Mucosa of descending colon (tissue), 3 donors: ENCODE measurements at places on chromosomes 3 and 15. TPM values are rescaled to one million over a fixed set of nuclear protein-coding genes. Genes with fewer than 3 reads are reported as not detected.

Gene MST1
- 55.9 TPM for total RNA-seq

DNA sequence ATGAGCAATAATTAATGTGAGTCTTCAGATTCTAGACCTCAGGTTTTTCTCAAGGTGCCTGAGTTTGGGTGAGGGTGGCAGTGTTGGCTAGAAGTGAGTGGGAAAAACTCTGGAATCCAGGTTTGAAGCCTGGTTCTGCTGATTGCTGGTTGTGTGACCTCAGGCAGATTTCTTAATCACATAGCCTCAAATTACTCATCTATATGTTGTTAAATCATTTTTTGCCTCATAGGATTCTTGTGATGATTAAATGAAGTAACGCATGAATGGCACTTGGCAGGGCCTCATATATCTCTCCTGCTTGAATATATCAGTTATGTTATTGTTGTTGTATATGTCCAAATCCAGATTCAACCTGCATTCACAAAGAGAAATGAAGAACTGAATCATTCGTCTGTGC lies 60.5 kb downstream of the NR2F2 start:
- DNase-seq: no peak

DNA sequence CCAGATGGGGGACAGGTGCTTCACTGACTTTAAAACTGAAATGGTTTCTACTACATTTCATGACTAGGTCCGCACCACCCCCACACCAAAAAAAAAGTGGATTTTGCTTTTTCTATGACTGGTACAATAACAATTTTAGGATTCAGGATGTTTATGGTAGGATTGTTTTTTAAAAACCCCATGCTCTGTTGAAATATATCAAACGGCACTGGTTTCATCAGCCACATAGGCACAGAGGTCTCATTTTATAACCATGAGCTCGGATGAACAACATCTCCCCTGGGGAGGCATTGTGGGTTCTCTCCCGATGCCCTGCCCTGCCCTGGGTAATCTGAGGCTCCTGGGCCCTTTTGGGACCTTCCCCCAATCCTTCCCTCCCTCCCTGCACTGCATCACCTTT lies 202.7 kb upstream of the KBTBD8 start:
- DNase-seq: no peak

DNA sequence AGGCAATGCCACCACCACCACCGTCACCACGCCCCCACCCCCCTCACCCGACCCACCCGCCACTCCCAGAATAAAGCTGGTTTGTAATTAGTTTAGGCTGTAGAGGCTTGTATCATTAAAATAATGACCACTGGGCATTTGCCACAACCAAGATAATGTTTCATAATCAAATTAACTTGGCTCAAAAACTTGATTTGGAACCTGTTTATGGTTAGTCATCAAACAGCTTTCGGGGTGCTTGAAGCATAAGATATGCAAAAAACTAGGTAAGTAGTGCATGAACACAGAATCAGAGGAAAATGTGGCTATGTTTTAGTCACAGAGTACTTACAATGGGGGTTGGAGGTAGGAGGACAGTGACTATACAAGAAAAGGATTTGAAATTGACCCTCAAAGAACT lies 115.1 kb downstream of the FHIT start:
- DNase-seq: no peak

DNA sequence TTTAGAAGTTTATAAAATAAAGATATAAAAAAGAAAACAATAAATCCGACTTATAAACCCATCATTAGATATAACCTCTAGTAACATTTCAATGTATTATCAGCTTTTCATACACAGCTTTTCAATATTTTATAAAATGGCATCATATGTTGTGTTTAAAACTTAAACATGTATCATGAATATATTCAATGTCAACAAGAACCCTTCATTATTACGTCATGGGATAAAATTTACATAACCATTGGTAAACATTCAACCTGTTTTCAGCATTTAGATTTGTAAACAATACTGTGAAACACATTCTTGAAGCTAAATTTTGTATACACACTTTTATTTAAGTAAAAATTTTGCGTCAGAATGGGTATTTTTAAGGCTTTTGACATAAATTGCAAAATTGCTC lies 153.4 kb upstream of the SOX14 start:
- no peak for DNase-seq

Gene VIPR1
- total RNA-seq: 68.9 TPM

Gene UPK1B
- total RNA-seq: not detected

Gene MUC13
- 923 TPM for total RNA-seq
